Spinal cord (tissue), 10 donors: ENCODE measurements at places on chromosomes 3 and 15.
A peak's percentile ranks its signal among the peaks of the same experiment; 100 is the strongest.

DNA sequence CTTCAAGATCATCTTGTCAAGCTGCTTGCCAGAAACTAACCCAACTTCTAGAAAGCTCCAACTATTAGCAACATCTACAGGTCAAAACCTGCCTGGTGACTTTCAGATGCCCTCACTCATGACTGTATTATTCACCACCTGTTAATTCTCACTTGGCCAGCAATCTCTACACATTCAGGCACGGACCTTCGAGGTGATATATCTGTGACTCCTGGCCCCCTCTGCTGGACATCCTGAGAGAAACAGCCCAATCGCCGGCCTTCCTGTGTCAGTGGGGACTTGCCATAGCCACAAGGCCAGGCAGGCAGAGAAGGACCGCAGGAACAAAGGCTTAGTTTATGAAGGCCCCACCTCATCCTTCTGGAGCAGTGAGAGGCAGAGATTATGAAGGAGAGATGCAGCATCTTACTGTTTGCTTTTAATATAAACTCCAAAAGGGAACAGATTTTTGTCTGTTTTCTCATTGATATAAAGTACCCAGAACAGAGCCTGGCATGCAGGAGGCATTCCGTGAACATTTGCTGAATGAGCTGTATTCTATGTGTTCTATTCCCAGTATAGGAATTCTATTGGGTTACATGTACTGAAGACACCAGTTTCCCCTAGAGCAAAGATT, 24.4 kb upstream of the OCA2 start:
- DNase-seq, result no peak

- DNase-seq, result no peak
These were observed 21.3 kb downstream of the MEGF11 start for GRCh38 chr15:66232267-66232625.

DNA sequence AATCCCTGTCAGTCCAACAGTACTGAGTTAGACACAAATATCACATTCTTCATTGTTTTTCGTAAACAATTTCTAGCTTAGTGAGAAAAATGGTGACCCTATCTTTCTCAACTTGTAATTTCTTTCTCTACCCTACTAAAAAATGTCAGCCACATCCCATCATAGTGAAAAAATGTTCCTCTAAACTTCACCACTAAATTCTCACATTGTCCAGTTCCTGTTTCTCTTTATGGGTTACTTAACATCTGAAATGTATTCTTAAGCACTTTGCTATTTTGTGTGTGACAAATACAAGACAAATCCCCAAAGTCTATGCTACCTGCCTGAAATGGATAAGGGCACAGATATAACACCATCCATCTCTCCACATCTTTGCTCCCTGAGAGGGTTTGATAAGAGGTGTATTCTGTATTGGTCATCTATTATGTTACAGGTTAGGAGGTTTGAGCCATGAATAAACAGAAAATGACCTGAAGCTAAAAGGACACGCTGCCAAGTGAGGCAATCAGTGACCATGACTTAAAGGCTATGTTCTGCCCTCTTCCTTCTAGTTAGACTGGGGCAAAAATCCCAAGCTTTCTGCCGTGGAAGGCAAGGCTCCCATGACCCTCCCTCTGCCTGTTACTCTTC, 118.2 kb downstream of the GADL1 start:
- DNase-seq, result no peak

GRCh38 chr15:28881170-28881569, 4.6 kb upstream of the APBA2 start:
- DNase-seq, result no peak

GRCh38 chr3:175741951-175742350, 882.8 kb downstream of the NAALADL2 start:
- DNase-seq, result no peak

DNA sequence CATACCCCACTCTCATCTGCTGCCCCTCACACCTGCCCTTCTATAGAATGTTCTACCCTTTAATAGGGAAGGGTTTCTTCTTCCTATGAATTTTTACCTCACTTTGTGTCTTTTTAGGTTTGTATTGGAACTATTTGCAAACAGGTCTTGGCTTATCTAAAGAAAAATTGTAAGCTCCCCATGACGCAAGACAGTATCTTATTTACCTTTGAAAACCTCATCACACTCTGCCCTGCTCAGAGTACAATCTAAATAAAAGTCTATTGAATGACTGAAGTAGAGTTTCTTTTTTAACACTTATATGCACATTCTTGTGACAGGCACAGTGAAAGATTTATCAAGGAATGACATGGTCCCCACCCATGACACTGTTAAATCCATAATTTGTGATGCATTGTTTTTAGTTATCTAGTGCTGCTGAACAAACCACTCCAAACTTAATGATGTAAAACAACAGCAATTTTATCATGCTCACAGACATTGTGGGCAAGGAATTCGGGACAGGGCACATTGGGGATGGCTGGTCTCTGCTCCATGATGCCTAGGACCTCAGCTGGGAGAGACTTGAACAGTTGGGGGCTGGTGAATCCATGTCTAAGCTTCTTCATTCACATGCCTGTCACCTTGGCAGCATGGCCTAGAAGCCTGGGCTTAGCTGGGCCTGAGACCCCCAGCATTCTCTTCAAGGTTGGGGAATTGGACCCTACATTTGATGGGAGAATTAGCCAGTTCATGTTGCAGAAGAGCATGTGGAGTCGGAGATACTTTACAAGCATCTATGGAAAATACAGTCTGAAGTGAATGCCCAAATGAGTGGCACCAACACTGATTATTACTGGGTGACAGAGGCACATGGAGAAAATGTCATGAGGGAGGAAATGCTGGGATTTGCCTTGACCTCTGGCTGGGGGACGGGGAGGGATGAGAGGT, 252.2 kb upstream of the CTDSPL start:
- DNase-seq, result no peak

DNA sequence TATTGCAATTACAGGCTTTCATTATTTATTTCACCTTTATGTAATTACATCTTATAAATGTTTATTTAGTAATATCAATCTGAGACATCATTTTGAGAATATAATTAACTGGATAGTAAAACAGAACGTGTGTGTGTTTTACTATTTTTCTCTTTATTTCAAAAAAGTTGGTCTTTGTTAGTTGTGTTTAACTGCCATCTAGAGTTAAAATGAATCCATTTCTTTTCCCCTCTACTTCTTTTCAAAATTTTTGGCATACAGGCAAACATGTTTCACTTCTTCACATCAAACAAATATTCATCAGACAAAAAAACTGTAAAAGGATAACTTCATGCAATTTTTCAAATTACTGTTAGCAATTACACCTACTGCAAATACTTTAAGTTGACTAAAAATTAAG, 61.1 kb downstream of the FEZF2 start:
- DNase-seq, result no peak

DNA sequence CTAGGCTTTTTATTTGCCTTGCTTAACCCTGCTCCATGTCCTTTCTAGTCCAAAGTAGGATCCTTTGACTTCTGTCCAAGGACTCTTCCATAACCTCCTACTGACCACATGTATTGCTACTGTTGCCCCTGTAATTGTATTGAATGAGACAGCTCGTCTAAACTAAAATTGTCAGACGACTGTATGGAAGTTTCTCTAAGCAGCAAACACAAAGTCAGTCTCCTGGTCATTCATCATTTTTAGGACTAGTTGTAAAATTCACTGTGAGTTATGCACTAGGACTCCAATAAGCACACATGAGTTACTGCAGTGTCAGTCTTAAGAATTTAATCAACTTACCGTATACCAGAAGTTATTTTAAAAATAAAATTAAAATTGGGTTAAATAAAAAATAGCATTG, 32.8 kb downstream of the SLTM start:
- DNase-seq, result no peak

GRCh38 chr3:64908251-64908685, 220.5 kb upstream of the ADAMTS9 start:
- no peak for DNase-seq

DNA sequence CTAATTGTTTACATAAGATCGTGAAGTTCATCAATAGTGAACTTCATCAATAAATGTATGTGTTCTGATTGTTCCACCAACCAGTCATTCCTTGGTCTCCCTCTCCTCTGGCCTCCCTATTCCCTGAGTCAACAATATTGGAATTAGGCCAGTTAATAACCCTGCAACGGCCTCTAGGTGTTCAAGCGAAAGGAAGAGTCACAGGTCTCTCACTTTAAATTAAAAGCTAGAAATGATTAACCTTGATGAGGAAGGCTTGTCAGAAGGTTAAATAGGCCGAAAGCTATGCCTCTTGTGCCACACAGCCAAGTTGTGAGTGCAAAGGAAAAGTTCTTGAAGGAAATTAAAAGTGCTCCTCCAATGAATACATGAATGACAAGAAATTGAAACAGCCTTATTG, 89.4 kb upstream of the ACKR4 start:
- no peak for DNase-seq

DNA sequence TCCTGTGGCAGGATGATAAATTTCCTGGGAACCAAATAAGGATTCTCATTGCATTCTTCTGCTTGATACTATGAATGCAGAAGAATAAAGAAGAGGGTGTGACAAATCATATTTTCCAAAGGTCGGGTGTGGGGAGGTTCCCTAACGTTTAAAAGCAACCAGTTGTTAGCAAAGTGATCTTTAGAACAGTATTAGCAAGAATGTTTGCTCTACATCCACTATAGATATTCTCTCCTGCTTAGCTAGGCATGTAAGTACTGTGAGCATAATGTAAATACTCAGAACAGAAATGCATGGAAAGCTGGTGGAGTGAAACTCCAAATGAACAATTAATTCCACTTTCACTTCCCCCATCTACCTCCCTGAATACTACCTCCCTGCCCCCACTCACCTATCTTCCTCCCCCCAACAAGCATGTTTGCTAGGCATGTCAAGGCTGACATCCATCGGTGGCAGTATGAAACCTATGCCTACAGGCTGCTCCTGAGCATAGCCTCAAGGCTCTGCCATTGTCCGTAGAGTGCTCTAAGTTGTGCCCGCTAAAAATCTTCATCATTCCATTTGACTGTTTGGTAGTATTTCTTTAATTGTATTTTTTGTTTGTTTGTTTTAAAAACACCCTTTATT, 329.7 kb downstream of the TIGIT start:
- no peak for DNase-seq

GRCh38 chr3:57956119-57956832, 51.9 kb upstream of the FLNB start:
- no peak for DNase-seq

- DNase-seq, result peak; percentile 31
These were observed 878 bp downstream of the DYNC1LI1 start for GRCh38 chr3:32569540-32570420.
